ENCODE measurements at places on chromosomes 6 and 20. TPM values are rescaled to one million over a fixed set of nuclear protein-coding genes. Genes with fewer than 3 reads are reported as not detected.

- DNase-seq, result no peak
Observed at GRCh38 chr20:15890407-15890982, 682.8 kb downstream of the KIF16B start.

- no peak for DNase-seq
Observed at GRCh38 chr6:28251661-28252008, 434 bp downstream of the ZKSCAN4 start.

DNA sequence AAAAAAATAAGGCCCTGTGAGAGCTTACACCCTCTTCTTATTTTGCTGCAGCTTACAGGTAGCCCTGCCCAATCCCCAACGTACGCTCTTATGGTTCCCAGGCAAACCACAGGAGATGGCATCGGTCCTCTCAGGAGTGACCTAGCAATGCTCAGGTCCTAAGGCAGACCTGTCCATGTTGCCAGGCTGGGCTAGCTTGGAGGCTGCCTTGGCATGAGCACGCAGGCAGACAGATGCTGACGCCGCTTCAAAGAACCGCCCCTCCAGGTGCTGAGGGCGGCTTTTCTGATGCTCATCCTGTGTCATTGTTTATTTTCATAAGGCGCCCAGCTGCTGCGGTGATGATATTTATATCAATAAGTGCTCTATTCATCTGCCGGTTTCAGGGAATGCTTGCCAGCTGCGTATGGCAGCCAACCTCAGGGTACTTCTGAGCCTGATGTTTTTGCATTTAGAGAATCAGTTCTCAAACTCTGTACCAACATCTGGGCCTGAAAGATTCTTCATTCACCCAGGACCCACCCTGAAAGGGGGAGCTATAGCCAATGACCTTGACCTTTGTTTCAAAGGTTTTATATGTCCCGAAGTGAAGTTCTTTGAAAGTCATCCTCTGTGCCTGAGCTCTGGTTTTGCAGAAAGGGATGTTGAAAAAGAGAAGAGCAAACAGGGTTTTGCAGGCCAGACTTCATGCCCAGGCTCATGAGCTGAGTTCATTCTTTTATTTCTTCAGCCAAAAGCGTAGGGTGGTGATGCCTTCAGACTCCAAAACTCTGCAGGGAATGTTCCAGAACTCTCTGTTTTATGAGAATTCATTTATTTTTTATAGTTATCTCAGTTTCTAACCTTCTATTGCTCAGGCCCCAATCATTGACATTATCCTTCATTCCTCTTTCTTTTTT lies 475.6 kb upstream of the CHD6 start:
- no peak for DNase-seq

- DNase-seq, result no peak
Observed at GRCh38 chr6:41763470-41763869, 16.2 kb downstream of the FRS3 start.

DNA sequence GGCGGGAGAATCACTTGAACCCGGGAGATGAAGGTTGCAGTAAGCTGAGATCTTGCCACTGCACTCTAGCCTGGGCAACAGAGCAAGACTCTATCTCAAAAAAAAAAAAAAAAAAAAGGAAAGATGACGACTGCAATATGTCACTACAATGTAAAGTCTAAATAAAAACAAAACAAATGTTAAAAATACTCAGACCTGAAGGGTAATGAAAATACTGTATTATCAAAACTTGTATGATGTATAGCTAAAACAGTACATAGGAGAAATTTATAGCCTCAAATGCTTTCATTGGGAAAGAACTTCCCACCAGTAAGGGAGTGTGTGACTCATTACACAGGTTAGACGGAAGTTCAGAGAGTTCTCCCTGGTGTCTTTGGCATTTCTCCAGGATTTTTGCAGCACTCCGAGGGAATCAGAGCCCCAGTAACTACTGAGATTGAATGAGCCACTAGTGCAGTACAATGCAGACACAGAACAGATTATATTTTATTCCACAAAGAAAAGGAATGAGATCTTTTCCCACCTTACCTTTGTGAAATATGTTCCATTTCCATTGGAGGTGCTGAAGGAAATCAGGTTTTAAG lies 12.5 kb upstream of the RALGAPB start:
- peak; percentile 55 for DNase-seq

DNA sequence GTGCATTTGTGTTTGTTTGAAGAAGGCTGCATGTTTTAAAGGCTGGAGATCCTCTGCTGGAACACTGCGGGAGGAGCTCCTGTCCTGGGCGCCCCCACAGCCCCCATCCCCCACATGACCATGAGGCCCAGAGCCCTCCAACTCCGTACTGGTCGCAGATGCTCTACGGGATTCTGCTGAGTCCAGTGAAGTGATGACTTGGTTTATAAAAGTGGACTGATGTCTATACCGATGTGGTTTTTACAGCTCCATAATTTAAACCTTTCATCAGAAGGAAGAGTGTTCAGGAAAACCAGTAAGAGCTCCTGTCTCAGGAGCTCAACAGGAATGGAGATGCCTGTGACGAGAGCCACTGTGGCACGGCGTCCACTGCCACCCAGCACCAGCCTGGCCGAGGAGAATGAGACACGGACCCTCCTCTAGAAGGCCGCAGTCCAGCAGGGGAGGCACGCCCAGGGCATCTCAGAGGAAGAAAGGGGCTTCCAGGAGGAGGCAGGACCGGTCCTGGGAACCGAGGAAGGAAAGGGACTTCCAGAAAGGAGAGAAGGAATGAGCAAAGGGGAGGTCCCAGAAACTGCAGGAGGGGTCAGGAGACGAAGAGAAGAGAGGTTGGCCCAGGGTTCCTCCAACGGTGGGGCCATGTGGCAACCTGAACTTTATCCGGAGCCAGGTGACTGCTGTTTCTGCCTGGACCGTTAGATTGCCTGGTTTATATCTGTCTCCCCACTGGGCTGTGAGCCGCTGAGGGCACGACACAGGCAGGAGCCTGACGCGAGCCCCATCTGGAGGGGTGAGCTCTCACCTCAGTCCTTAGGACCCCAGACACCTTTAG lies 26.9 kb downstream of the BFSP1 start:
- DNase-seq, result no peak

GRCh38 chr6:143157131-143157530 lies 96.4 kb downstream of the AIG1 start:
- no peak for DNase-seq

DNA sequence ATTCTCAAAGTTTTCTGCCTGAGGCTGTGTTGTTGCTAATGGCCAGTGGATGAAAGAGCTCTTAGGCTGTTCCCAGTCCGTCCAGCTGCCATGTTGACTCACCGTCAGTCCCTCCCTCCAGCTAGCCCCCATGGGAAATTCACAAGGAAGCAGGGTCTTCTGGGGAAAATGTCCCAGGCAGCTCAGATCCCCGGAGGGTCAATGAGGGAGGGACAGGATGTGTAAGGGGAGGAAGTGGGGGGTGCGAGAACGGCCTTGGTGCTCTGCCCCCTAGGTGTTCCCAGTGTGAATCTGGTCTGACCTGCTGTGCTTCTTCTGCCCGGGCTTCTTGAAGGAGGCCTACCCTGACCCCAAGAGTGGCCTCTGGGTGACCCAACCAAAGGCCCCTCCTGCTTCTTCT lies 65.9 kb downstream of the CEBPB start:
- no peak for DNase-seq

GRCh38 chr20:20089018-20089417 lies 36.7 kb downstream of the CFAP61 start:
- DNase-seq, result no peak

The FRK gene
- 7.3 TPM for total RNA-seq

GRCh38 chr6:84016029-84016428 lies 17.5 kb upstream of the MRAP2 start:
- no peak for DNase-seq

The CFAP206 gene
- 1.3 TPM for total RNA-seq

The C6orf118 gene
- total RNA-seq, result not detected

The MICAL1 gene
- 25.5 TPM for total RNA-seq

- no peak for DNase-seq
Observed at GRCh38 chr20:33654680-33655161, 7.4 kb upstream of the C20orf144 start.

The ARMC12 gene
- not detected for total RNA-seq

The SNAP25 gene
- 8.6 TPM for total RNA-seq

GRCh38 chr6:23097566-23097965 lies 528.2 kb downstream of the HDGFL1 start:
- peak; percentile 28 for DNase-seq

DNA sequence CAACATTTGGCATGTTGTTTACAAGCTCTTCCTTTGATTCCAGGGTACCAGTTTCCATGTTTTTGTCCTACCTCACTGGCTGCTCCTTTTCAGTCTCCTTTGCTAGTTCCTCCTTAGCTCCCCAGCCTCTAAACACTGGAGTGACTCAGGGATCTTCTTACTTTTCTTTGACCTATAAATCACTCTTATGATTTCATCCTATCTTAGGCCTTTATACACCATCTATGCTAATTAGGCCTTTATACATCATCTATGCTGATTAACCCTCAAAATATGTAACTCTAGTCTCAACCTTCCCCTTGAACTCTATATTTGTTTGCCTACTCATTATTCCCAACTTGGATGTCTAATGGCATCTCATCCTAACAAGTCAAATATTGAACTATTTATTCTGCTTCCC lies 9.5 kb downstream of the TMEM30A start:
- DNase-seq, result no peak

GRCh38 chr20:1283522-1284510 lies 17.7 kb downstream of the SNPH start:
- no peak for DNase-seq

DNA sequence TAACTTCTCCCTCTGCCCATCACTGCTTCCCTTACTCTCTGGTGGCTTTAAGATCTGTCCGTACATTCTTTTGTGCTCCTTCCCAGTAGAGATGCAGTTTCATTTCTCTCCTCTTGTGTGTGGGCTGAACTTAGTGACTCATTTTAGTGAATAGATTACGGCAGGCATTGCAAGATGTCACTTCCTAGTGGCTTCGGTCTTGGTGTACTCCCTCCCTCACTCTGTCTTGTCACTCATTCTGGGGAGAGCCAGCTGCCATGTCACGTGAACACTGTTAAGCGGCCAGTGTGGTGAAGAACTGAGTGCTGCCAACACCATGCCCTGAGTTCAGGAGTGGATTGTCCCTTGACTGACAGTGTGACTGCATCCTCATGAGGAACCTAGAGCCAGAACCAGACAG lies 115.9 kb downstream of the OTOR start:
- no peak for DNase-seq

DNA sequence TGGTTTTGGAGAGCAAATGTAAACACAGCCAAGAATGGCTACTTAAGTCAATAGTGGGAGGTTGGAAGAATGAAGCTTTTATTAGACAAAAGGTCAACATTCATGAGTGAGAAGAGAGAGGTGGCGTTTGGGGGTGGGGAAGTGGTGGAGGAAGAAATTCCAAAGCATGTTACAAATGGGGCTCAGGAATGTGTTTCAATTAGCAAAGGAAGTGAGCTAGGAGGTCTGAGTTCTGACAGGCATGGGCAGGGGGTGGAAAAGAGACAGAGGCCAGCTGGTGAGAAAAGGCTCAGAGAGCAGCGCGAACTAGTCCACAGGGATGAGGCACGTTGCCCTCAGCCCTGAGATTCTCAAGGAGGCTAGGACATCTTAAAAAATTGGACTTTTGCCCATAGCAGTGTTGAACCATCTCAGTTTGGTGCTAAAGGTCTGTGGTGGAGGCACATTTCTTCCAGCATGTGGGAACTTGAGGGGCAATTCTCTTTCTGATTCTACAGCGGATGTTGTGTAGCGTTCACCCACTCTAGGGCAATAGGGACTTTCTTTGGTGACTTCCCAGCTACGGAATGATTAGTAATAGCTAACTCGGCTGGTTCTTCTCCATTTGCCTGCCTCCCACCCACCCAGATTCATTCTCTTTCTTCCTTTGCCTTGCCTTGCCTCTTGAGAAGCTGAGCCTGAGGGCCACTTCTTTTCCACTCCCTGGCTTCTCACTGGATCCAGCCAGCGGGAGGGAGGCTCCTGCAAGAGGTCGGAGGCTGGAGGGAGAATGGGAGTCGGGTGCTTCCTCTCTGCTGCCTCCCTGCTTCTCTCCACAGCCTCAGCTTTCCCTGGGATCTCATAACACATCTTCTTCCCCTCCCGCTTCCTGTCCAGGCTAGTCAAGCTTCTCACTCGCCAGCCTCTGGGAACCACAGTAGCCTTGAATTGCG lies 45.1 kb upstream of the NEDD9 start:
- DNase-seq, result no peak

The PEDS1 gene
- total RNA-seq, result 9.9 TPM

GRCh38 chr6:91678679-91679446 lies 1092.0 kb upstream of the MAP3K7 start:
- DNase-seq, result no peak

The HRH3 gene
- 0.16 TPM for total RNA-seq

The C6orf15 gene
- total RNA-seq, result not detected

DNA sequence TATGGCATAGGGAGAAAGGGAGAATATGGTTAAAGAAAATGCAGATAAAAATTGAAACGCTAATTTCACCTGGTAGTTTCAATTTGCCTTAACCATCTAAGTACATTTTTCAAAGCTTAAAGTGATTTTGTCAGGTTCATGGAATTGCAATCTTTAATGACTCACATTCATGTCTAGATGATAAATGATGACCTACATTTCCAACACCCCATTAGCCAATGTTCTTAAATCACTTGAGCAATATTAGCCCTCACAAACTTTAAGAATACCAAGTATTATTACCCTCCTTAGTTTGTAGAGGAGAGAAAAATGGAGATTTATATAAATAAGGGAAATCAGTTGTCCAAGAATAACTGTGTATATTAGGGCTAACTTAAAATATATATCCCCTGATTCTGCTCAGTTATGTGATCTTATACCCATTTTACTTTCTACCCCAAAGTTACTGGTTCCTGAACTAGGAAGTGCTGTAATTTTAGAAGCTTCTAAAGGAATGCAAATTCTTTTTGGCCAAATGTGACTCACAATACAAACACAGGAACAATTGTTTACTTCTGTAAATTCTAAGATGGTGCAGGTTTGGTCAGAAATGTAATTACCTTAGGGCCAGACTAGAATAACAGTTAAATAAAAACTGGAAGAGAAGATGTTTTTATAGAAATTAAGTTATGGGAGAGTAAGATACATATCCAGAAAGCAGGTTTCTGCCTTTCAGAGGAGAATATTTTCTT lies 34.5 kb downstream of the TPBG start:
- no peak for DNase-seq

The EPB41L1 gene
- total RNA-seq, result 37.0 TPM

GRCh38 chr6:43926634-43927531 lies 156.9 kb downstream of the VEGFA start:
- peak; percentile 62 for DNase-seq

All from urinary bladder (tissue), 4 donors.